AG08395 (cell line): ENCODE measurements at places on chromosomes 12 and 14.
A peak's percentile ranks its signal among the peaks of the same experiment; 100 is the strongest.

- DNase-seq = no peak
These were observed 447.5 kb downstream of the NPAS3 start for GRCh38 chr14:33386140-33386539.

- DNase-seq = peak; percentile 33
These were observed 101.2 kb downstream of the EEA1 start for GRCh38 chr12:92827836-92828431.

GRCh38 chr12:14843425-14843887, at the start of gene ART4:
Gene ART4 (minus strand): TSS chr12:14843526. CDS start chr12:14843113, 413 bp downstream.
- DNase-seq = no peak

GRCh38 chr14:36655571-36655962, 6.1 kb upstream of the PAX9 start:
- DNase-seq = no peak

- no peak for DNase-seq
These were observed 200.7 kb upstream of the BCL2L14 start for GRCh38 chr12:11870041-11870451.

DNA sequence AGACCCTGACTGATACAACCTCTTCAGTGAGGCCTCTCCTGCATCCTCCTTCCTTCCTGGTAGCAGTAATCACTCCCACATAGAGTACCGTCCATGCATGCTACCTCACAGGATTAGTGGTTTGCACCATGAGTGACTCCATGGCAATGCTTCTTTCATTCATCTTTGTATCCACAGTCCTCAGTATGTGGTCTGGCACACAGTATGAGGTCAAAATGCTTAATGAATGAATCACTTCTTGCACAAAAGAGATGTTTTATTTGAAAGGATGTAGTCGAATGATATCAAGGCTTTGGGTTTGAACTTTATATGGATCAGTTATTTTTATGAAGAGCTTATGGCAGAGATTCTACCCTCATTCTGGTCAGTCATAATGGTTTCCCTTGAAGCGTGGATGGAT, 42.2 kb downstream of the KCNA5 start:
- peak; percentile 87 for DNase-seq
